Osteoblast (primary cell): ENCODE measurements at places on chromosomes 2 and 18. TPM values are rescaled to one million over a fixed set of nuclear protein-coding genes. Genes with fewer than 3 reads are reported as not detected.

Gene PAX3
- under 0.01 TPM in 1 of 2 replicates, not detected in the other for total RNA-seq

Gene ACMSD
- not detected in 2 replicates for total RNA-seq

Gene ANKRD29
- total RNA-seq: 9.8 and 20.9 TPM in 2 replicates

Gene TUBA4B
- total RNA-seq: not detected in 2 replicates

Gene SCYGR4
- not detected in 2 replicates for total RNA-seq

Gene TNFRSF11A
- under 0.01 TPM in 2 replicates for total RNA-seq

Gene CYTIP
- total RNA-seq: 1.2 and 1.4 TPM in 2 replicates

Gene EVA1A
- total RNA-seq: 70.9 and 74.8 TPM in 2 replicates

Gene STEAP3
- 27.4 and 40.9 TPM in 2 replicates for total RNA-seq

Gene CXCR4
- under 0.01 TPM in 2 replicates for total RNA-seq

Gene HDHD2
- 17.4 and 19.4 TPM in 2 replicates for total RNA-seq

Gene RNF152
- 3.3 and 5.0 TPM in 2 replicates for total RNA-seq

Gene LHCGR
- not detected in 2 replicates for total RNA-seq

Gene GALNT13
- total RNA-seq: under 0.01 and 0.36 TPM in 2 replicates

Gene ADAM17
- 53.6 and 69.1 TPM in 2 replicates for total RNA-seq

Gene CD8B2
- not detected in 2 replicates for total RNA-seq

Gene FLACC1
- 0.72 and 1.5 TPM in 2 replicates for total RNA-seq

Gene RBBP8
- 40.2 and 48.9 TPM in 2 replicates for total RNA-seq

Gene C2orf66
- total RNA-seq: under 0.01 and 0.36 TPM in 2 replicates

Gene MYOM1
- total RNA-seq: 1.5 and 1.8 TPM in 2 replicates

Gene HOXD12
- not detected in 2 replicates for total RNA-seq

Gene FOXI3
- total RNA-seq: not detected in 2 replicates

Gene TMEM169
- total RNA-seq: 0.36 and 0.88 TPM in 2 replicates

Gene NAT8
- not detected in 2 replicates for total RNA-seq

Gene ASIC4
- total RNA-seq: under 0.01 TPM in 1 of 2 replicates, not detected in the other

Gene INHBB
- under 0.01 and 0.29 TPM in 2 replicates for total RNA-seq

Gene IL1R2
- 0.36 and 0.88 TPM in 2 replicates for total RNA-seq

Gene NPAS2
- total RNA-seq: 8.3 and 8.7 TPM in 2 replicates

Gene SERPINB11
- not detected in 2 replicates for total RNA-seq

Gene SLC20A1
- total RNA-seq: 96.3 and 131 TPM in 2 replicates

Gene SP5
- not detected in 2 replicates for total RNA-seq

Gene ANKRD36C
- 42.7 and 53.6 TPM in 2 replicates for total RNA-seq

Gene CYS1
- total RNA-seq: 0.36 and 1.5 TPM in 2 replicates

Gene FASTKD2
- total RNA-seq: 35.8 and 39.2 TPM in 2 replicates

Gene IGFBP2
- 6.5 and 11.2 TPM in 2 replicates for total RNA-seq

Gene KIAA2012
- total RNA-seq: under 0.01 TPM in 1 of 2 replicates, not detected in the other

Gene AGAP1
- total RNA-seq: 18.5 and 19.7 TPM in 2 replicates

Gene B3GNT7
- total RNA-seq: 0.29 and 0.72 TPM in 2 replicates

Gene VIT
- 27.7 and 31.1 TPM in 2 replicates for total RNA-seq

Gene CENPA
- 2.2 and 2.9 TPM in 2 replicates for total RNA-seq

Gene LRRC30
- total RNA-seq: not detected in 2 replicates

Gene PRKD3
- total RNA-seq: 62.5 and 68.0 TPM in 2 replicates

Gene FASTKD1
- 14.5 and 18.3 TPM in 2 replicates for total RNA-seq

Gene DPP4
- total RNA-seq: 192 and 256 TPM in 2 replicates

Gene RTP5
- total RNA-seq: not detected in 2 replicates

Gene ESPNL
- 1.8 and 9.8 TPM in 2 replicates for total RNA-seq

Gene TUBA3D
- not detected in 2 replicates for total RNA-seq

Gene TBR1
- under 0.01 TPM in 1 of 2 replicates, not detected in the other for total RNA-seq
